ENCODE measurements at places on chromosomes 4 and X.

- DNase-seq, result no peak
These were observed 301.9 kb downstream of the TEX13C start for GRCh38 chrX:125621588-125621927.

DNA sequence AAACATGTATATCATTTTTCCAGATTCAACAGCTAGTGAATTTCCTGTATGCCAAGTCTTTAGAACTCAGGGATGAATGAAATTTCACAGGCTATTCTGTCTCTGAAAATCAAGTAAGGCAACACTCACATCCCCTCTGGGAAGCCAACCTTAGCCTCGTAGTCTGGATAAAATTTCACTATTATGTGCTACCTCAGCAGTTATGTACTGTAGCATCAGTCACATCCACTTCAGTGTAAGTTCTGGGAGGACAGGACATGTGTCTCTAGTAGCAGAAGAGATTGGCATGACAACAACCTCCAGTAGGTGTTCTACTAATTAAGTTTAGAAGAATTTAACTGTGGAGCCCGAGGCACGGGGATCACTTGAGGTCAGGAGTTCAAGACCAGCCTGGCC lies 42.4 kb upstream of the HS3ST1 start:
- DNase-seq, result no peak

DNA sequence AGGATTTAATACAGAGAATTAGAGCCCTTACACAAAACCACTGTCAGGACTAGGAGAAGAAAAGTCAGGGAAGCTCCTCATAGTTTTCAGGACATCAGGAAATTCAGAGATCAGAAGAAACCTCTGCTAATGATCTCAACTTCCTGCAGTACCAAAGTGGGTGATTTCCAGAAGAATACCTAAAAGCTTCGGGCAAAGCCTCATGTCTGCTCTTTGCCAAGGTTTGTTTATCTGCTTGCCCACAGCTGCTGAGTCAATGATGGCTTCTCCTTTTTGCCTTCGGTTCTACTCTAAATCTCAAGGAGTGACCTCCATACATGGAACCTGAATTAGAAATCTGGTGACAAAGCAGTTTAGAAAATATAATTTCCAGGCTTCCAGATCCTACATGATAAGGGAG lies 68.4 kb downstream of the USP38 start:
- DNase-seq, result peak; percentile 54

DNA sequence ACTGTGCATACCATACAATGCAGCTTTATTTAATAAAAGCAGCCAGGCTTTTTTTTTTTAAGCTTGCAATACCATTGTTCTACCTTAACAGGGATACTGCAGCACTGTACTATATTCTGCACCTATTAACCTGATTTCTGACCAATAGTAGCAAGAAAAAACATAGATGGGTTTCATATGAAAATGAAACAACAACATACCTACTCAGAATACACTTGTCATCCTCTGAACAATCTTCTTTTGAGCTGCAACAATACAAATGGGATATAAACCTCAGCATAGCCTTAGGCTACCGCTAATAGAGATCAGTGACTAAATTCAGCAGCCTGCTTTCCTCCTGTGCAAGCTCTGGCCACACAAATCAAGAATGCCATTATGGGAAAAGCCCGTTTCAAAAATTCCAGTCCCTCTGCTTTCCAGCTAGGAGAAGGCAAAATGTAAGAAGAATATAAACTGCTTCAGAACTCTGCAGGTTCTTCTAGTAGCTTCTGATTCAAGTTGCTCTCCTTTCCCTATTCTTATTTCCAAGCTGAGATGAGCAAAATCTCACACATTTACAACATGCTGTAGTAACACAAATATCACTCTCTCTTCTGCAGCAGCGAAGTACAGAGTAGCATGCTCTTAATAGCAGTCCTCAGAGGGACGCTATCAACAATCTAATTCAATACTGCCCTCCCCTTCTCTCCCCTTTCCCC lies 143.4 kb downstream of the KLHL13 start:
- peak; percentile 24 for DNase-seq

- peak; percentile 64 for DNase-seq
These were observed 196.2 kb downstream of the SNCA start for GRCh38 chr4:89640620-89641366.

GRCh38 chr4:139919004-139919403 lies 235.0 kb downstream of the MAML3 start:
- DNase-seq, result no peak

DNA sequence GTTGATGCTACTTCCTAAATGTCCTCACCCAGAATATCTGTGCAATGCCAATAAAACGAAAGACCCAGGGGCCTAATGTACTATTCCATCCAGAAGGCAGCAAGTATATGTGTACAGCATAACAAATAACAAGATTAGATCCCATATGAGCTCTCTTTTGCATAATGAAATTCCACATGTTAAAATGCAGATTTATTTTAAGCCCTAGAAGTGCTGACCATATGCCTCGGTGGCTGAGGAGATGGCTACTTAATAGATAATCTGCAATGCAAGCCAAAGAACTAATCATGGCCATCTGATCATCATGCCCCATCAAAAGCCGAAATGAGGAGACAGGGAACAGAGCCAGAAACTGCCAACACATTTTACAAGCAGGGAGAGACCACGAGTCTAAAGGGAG lies 293.5 kb downstream of the KCNIP4 start:
- DNase-seq, result no peak

DNA sequence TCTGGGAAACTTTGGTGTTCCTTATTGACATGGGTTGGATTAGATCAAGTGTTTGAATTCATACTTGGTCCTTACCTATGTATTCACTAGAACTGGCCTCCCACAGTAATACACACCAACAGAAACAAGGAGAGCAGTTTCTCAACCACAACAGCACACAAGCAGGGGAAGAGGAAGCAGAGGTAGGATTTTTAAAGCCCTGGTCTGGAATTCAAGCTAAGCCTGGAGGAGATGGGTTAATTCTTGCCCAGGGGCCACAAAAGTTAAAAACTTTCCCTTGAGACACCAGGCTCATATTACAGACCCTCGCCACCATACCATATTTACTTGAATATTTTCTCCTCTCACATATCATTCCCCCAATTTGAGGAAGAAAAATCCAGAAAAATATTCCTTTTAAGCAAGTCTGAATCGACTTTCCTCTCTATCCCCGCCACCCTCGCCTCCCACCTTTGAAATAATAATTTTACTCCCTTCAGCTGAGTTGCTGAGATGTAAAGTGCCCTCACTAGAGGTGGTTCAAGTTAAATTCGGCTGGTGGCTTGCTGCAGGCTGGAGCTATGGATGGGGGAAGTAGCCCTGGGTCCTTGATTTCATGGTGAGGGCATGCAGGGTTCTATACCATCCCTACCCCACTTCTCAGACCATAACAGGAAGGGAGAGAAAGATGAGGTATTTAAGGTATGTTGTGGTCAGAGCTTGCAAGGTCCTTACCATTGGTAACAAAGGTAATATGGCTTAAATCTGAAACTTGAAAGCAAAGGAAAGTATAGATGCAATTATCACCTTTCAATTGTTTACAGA lies 440.2 kb downstream of the INPP4B start:
- DNase-seq, result peak; percentile 69

DNA sequence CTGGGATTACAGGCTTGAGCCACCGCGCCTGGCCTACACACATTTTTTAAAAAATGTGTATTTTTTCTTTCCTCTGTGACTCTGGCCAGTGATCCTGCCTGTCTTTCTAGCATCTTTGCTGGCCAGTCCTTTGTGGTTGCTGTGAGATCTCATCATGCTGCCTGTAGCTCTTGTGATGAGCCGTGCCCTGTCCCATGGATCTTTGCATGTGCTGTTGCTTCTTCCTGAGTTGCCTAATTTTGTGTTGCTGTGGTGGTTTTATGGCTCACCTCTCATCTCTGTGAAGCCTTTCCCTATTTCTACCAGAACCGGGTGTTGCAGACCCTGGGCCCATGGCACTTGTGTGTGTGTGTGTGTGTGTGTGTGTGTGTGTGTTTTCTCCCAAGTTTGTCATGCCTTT lies 8.3 kb downstream of the NSD2 start:
- DNase-seq, result no peak

DNA sequence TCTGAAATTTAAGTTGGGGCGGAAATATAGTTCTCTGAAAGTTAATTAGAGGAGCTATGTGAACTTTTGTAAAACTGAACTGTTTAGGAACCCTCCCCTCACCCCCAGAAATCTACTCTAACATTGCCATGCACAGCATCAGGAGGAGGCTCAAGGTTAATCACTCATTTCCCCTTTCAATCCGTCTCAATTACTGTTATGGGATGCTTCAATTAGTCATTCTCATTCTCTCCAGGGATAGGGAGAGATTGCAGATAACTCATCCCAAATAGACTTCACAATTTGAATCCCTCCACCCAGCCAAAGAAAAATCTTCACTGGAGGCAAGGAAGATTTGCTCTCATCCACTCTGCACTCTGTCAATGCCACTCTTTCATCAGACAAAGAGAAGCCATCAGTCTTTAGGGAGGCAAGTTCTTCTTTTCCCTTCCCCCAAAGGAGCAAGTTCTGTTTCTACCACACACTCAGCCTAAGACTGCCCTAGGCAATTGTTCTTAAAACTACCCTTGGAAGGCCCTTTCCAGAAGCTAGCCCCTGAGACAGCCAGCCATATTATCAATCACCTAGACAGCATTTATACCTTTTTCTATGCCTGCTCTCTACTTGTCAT lies 140.4 kb downstream of the SLC10A7 start:
- peak; percentile 7 for DNase-seq

DNA sequence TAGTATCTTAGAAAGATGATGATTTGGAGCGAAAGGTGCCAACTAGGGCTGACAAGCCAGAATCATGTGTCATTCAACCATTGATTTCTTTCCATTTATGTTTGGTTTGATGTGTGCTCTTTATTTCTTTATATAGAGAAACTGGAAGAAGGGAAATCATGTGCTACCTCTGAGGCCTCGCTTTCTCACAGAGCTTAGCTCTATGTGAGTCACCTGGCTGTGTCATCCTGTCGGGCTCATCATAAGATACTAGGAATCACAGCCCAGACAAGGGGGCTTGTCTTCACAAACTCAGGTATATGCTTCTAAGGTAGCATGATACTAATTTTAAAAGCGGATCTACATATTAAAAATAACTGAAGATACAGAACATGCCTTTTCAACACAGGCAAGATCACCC lies 81.7 kb upstream of the GPM6B start:
- DNase-seq, result peak; percentile 90

- no peak for DNase-seq
These were observed 53.8 kb downstream of the PACRGL start for GRCh38 chr4:20754036-20754435.

GRCh38 chr4:100494166-100494565 lies 23.7 kb downstream of the EMCN start:
- peak; percentile 9 for DNase-seq

GRCh38 chrX:68824565-68825125 lies 4.2 kb upstream of the EFNB1 start:
- DNase-seq, result no peak

GRCh38 chrX:16567681-16568080 lies 82.3 kb upstream of the S100G start:
- DNase-seq, result no peak

GRCh38 chr4:119498527-119498926 lies 130.1 kb downstream of the PDE5A start:
- DNase-seq, result no peak

DNA sequence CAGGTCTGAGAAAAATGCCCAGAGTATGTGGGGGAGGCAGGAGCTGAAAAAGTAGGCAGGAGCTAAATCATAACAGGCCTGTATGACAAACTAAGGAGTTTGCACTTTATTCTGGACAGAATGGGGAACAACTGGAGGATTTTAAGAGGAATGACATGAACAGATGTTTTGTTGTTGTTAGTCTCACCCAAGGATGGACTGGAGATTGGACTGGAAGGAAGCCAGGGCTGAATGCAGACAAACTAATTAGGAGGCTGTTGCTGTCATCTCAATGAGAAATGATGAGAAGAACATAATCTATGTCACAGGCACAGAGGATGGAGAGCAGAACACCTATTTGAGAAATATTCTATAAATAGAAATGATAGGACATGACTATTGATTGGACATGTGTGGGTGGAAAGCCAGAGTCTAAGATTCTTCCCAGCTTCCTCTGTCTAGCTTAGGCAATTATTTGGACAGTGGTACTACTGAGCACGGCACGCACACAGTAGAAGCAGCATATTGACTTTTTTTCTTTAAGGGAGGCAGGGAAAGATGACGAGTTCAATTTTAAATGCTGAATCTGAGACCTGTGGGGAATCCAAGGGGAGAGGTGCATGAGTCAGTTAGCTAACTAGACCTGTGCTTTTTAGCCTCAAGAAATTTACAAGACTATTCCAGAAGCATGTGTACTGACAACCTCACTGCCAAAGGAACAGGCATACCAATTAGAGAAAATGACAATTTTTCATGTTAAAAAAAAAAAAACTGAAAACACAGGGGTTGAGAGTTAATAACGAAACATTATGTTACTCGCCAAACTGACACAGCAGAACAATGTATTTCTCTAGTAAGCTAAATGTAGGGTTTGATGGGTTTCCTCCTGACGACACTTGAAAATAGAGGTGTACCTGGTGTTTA lies 963 bp upstream of the USO1 start:
- peak; percentile 79 for DNase-seq

GRCh38 chr4:88147799-88148217 lies 10.6 kb downstream of the ABCG2 start:
- DNase-seq, result peak; percentile 41

- no peak for DNase-seq
These were observed 45.5 kb upstream of the RAB9B start for GRCh38 chrX:103877571-103877970.

- no peak for DNase-seq
These were observed 44.2 kb downstream of the DLG3 start for GRCh38 chrX:70488856-70489255.

GRCh38 chr4:112075129-112075753 lies 70.0 kb upstream of the FAM241A start:
- DNase-seq, result peak; percentile 72

GRCh38 chr4:6236816-6237390 lies 32.7 kb upstream of the WFS1 start:
- DNase-seq, result no peak

GRCh38 chr4:182380771-182381181 lies 137.6 kb downstream of the TENM3 start:
- no peak for DNase-seq

DNA sequence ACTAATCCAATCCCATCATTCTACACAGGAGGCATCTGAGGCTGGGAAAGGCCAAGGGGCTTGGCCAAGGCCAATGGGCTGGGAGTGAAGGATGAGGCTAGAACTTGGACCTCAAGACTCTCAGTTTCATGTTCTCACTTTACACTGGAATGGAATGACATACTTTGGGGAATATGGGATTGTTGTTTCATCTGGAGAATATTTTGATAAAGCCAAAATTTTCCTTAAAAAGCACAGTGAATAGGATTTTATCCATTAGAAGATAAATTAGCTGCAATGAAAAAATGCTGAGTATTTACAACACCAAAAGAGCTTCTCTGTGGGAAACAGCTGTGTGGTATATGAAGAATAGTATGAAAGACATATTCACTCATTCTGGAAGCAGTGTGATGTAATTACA lies 29.3 kb downstream of the SMIM20 start:
- no peak for DNase-seq

DNA sequence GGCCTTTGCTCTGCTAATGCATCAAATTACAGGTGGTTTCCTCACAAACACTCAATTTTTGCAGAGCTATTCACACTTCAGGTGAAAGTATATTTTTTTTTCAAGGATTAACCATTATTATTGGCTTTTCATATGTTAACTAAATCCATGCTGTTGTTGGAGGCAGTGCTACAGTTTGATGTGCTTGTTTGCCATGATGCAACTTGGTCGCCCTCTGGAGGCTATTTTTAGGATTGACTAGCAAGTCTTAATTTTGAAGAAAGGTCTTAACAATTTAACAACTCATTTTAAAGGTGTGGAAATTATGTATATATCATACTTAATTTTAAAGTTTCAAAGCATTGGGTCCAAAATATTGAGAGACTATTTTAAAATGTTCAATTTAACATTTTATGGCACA lies 168.8 kb upstream of the FAM47A start:
- peak; percentile 66 for DNase-seq

Measured in epithelial cell of esophagus (primary cell).